ENCODE measurements at places on chromosomes 6 and 20.

DNA sequence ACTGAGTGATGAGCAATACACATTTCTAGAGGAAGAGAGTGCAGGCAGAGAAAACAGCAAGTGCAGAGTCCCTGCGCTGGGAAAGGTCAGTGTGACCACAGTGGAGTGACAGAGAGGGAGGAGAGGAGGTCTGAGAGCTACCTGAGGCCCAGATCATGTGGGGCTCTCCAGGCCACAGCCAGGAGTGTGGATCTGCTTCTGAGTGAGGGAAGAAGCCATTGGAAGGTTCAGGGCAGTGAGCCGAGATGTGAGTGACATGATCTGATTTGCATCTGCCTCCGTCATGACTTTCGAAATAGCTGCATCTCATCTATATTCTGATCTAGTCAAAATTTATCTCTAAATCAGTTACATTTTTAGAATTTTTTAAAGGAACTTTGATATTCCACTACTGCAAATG, 367.1 kb downstream of the PREX1 start:
- no peak for DNase-seq

DNA sequence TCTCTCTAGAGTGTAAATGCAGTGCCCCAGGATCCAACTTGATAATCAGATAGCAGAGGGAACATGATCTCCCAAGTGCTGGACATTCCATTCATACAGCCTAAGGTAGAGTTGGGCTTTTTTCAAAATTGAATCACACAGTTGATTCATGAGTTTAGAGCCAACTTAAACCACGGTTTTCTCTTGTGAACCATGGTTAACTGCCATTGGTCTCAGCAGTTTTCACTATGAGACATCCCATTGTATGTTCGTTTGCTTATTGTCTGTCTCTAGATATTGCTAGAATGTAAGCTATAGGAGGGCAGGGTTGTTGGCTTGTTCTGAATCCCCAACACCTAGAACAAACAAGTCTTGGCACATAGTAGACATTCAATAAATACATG, 37.2 kb upstream of the TAF8 start:
- no peak for DNase-seq

DNA sequence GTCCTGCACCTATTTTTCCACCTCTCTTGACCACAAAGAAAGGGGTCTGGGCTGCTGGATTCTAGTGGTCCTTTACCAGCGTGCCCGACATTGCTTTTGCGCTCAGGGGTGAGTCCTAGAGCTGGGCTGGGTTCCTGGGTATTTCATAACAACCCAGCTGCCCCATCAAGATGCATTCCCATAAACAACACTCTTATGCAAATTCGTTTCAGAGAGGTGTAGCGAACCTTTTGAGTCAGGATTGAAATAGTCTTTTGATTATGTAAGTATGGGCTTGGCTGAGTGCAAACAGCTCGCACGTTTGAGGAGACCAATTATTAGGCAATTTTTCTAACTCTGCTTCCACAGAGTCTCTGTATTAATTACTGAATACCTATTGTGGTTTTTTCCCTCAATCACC, 13.7 kb downstream of the ACOT13 start:
- DNase-seq, result no peak

DNA sequence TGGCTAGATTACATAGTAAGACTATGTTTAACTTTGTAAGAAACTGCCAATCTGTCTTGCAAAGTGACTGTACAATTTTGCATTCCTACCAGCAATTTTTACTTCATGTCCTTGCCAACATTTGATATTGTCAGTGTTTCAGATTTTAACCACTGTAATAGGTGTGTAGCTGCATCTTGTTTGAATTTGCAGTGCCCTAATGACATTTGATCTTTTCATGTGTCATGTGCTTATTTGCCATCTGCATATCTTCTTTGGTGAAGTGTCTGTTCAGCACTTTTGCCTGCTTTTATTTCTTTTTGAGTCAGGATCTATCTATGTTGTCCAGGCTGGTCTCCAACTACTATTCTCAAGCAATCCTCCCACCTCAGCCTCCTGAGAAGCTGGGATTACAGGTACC, 2.4 kb upstream of the PRPH2 start:
- no peak for DNase-seq

GRCh38 chr6:13299403-13299821, 28.9 kb downstream of the TBC1D7 start:
- no peak for DNase-seq

DNA sequence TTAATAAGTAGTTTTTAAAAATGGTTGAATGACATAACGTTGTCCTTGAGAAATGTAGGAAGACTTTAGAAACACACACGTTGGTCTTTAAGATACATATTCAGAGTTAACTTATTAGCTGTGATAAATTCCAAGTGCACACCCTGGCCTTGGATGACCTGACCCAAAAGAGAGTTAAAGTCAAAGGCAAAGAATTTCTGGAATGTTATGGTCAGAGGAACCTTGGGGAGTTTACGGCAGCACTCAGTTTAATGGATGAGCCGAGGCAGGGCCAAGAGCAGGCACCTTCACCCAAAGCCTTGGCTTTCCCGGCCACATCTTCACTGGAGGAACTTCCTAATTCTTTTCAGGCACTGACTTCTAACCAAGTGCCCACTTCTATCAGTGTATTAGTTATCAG, 200.5 kb downstream of the SMOC2 start:
- DNase-seq, result no peak

DNA sequence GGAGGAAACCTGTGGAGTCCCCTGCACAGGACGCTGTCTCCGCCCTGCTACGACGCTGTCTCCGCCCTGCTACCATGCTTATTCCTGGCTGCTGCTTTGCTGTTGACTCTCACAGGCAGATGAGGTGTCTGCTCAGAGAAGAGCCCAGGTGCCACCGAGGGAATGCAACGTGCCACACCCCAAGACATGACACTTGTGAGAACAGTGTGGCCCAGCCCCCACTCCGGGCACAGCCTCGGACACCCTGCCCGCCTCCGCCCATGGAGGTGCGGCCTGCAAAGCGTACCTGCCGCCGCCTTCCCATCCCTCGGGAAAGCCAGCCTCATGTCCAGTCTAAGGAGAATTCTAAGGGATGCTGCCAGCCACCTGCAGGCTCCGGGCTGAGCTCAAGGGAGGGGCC, 15.6 kb upstream of the MRGBP start:
- no peak for DNase-seq

- peak; percentile 83 for DNase-seq
These were observed at the start of gene STK4 for GRCh38 chr20:44966030-44966961. STK4 (plus strand) TSS chr20:44966512; CDS start chr20:44966569, 57 bp downstream.

GRCh38 chr20:22491194-22491505, 93.2 kb downstream of the FOXA2 start:
- no peak for DNase-seq

- DNase-seq, result no peak
These were observed 1.1 kb downstream of the RNF39 start for GRCh38 chr6:30074331-30075093.

DNA sequence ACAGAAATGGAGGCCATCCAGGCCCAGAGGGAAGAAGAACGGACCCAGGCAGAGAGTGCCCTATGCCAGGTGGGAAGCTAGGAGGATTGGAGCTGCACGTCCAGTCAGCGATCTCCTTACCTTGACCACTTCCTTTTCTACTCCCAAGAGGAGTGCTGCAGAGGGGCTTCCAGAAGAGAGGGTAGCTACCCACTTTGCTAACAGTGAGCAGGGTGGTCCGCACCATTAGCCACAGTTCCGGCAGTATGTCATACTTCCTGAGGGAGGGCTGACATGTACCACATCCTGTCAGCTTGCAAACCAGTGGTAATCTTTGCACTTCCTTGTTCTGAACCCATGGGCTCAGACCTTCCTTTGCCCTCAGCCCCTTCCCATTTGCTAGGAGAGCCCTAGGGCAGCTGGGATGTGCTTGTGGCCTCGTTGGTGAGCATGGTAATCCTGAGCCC, 35.4 kb downstream of the CEP250 start:
- DNase-seq, result peak; percentile 75

- DNase-seq, result peak; percentile 21
These were observed 15.4 kb upstream of the IP6K3 start for GRCh38 chr6:33761922-33762629.

DNA sequence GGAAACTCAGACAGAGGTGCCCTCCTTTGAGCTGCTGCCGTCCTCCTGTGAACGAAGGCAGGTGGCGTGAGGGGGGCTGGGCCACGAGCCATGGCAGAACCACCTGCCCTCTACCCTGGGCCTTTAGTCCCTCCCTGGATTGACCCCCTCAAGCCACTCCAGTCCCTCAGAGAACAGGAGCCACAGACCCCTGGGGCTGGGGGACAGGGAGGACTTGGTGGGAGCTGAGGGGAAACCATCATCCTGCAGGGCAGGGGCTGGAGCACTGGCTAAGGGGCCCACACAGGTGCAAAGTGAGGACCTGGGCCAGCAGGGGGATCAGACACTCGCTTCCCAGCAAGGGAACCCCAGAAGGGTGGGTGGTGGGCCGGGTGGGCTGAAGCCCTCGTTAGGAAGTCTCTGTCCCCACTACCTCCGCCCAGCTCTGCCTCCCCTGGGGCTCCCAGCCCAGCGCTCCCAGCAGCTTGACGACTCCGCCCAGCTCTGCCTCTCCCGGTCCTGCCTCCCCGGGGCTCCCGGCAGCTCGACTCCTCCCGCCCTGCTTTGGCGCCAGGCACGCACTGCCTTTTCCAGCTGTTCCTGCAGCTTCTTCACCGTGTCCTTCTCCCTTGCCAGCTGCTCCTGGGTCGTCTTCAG, 44.4 kb downstream of the DSTN start:
- DNase-seq, result no peak

DNA sequence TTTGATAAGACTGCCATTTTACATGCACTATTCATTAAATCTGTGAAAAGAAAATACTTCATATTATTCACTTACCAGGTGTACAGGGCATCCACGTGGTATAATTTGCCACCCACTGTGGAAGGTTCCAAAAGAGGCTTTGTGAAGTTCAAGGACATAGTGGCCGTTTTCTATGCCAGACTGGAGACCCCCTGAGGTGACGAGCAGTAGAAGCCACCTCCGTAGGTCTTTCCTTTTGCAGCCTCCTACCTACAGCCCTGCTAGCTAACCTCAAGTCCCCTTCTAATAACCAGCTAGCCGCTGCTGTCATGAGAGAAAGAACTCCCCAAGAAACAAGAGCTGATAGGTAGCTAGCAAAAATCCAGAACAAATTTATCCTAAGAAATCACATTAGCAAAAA, 110.5 kb downstream of the ARHGAP18 start:
- DNase-seq, result no peak

DNA sequence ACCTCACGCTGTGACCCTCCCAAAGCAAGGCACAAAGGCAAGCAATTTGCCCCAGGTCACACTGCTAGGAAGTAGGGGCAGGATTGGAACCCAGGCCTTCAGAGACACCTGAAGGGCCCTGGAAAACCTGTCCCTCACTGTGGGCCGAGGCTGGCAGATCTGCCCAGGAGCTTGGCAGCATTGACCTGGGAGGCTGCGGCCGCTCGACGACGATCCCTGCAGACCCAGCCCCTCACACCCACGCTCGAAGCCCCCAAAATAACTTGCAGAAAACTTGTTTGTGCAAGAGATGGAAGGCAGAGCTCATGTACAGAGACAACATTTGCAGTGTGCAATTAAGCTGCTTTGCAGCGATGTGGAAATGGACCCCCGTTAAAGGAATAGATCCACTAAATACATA, 251.4 kb downstream of the TAF4 start:
- no peak for DNase-seq

DNA sequence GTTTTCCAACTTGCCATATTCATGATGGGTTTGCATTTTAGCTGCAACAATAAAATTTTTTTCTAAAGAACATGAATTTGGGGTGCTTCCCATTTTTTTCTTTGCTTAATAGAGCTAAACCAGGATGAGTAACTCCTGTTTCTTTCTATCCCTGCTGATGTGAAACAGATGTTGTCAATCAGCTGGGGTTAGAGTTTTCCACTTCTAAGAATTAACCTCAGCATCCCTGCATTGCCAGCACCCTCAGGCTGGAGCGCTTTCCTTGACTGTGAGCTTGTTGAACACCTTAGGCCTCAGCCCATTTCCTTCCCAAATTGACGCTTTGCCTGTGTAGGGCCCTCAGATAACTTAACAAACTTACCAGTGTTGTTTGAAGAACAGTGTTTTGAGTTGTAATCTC, 74.5 kb downstream of the PTPN1 start:
- DNase-seq, result no peak

- no peak for DNase-seq
These were observed 87.7 kb upstream of the MAFB start for GRCh38 chr20:40776466-40777457.

- no peak for DNase-seq
These were observed 21.6 kb downstream of the TTI1 start for GRCh38 chr20:38011696-38012095.

GRCh38 chr20:37243076-37243936, 18.3 kb downstream of the GHRH start:
- DNase-seq, result no peak

- no peak for DNase-seq
These were observed 88.9 kb downstream of the FHL5 start for GRCh38 chr6:96651816-96652215.

DNA sequence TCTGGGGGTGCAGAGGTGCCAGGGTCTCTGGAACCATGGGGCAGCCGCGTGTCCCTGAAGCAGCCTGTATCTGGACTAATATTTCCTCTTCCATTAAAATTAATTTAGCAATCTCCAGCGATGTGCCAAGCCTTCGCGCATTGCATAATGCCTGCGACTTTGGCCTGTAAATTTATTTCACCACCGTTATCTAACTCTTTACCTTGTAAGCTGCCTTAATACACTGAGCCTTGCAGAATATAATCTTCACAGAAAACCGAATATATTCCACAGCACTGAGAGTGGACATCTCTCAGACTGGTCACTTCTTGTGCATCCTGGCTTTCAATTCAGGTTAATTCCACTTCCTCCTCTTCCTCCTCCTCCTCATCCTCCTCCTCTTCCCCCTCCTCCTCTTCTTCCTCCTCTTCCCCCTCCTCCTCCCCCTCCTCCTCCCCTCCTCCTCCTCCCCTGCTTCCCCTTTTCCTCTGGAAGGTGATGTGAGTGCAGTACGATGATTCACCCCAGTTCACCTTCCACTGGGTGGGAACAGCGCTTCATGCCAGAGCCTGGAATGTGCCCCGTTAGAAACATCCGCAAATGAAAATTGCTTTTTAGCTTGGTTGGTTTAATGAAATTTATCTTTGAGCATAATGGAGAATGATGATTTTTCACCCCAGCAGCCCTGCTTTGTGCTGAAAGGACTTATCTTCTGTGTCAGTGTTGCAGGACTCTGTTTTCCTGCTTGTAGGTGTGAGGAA, 101.4 kb downstream of the CDH4 start:
- DNase-seq, result no peak

GRCh38 chr20:48878534-48879248, 42.8 kb upstream of the ARFGEF2 start:
- DNase-seq, result no peak

- DNase-seq, result peak; percentile 8
These were observed 1.5 kb upstream of the ARFGEF2 start for GRCh38 chr20:48919882-48920526.

GRCh38 chr6:158384671-158385110, 72.4 kb downstream of the TULP4 start:
- DNase-seq, result no peak

- DNase-seq, result no peak
These were observed 51.7 kb downstream of the DTD1 start for GRCh38 chr20:18639501-18639979.

All from bone marrow (tissue), 2 donors.